ENCODE measurements at places on chromosomes 2 and 18. TPM values are rescaled to one million over a fixed set of nuclear protein-coding genes. Genes with fewer than 3 reads are reported as not detected.
A peak's percentile ranks its signal among the peaks of the same experiment; 100 is the strongest.

- no peak overlapping the region for H3K4me3 ChIP-seq
- H3K4me1 ChIP-seq: no peaks in the 10 kb centered on the region
- no peak overlapping the region for H3K27ac ChIP-seq
- no peaks in the 10 kb centered on the region for H3K27me3 ChIP-seq
Observed at GRCh38 chr2:200613692-200614091, 27.9 kb downstream of the AOX1 start.

Gene CFAP53
- 13.6 TPM for total RNA-seq

Gene PRSS56
- total RNA-seq: not detected

Gene ERCC3
- 178 TPM for total RNA-seq

Gene ICOS
- 0.98 TPM for total RNA-seq

DNA sequence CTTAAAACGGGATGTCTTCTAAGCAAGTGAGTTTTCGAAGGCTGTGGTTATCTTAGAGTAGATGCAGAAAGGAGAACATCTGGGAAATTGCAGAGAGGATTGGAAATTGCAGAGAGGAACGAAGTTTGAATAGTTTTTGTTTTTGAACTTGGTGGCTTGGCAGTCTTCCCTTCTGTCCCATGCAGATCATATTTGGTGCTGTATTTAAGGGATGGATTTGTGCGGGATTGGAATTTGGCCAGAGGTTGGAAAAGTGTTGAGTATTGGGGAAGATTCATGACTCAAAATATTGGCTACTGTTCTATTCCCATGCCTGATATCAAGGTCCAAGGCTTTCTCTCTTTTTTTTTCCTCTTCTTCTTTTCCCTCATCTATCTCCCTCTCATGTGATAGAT, 18.2 kb downstream of the PTPRM start:
- H3K27me3 ChIP-seq: no peaks in the 10 kb centered on the region
- no peak overlapping the region for H3K4me3 ChIP-seq
- no peaks in the 10 kb centered on the region for H3K36me3 ChIP-seq
- peak overlapping the region; percentile 1 for H3K27ac ChIP-seq

DNA sequence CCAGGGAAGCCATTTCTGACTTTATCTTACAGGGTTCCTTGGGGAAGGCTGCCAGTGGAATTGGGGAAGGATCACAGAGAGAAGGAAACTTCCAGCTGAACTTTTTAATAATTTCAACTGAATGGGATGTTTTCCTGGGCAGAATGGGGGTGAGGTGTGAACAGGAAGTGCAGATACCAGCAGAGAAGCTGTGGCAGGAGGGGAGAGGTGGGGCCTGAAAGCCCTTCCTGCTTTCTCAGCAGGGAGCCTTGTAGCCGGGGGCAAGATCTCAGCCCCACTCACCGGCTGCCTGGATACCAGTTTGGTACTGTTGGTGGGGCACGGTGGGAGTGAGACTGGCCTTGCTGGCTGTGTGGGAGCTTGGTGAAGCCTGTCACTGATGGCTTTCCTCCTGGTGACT, 170.5 kb downstream of the ZBTB7C start:
- no peak overlapping the region for H3K4me3 ChIP-seq
- H3K27me3 ChIP-seq: no peaks in the 10 kb centered on the region
- H3K27ac ChIP-seq: no peak overlapping the region

GRCh38 chr2:237691029-237691907, 63.9 kb downstream of the LRRFIP1 start:
- peak overlapping the region; percentile 73 for H3K4me3 ChIP-seq
- H3K4me1 ChIP-seq: peaks cover 84% of the 10 kb centered on the region
- no peaks in the 10 kb centered on the region for H3K27me3 ChIP-seq

DNA sequence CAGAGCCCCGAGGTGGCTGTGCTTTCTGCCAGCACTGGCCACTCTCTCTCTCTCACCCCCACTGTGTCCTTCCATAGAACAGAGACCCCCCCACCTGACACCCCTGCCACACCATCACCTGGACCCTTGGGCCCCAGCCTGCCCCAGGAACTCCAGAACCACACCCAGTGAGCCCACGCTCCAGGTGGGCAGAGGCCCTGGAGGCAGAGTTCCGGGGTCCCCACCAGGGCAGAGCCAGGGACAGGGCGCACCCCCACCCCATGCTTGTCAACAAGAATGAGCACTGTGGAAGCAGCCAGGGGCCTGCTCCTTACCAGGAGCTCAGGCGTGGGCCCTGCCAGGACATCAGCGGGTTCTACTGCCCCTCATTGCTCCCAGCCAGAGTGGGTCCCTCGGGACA, 14.6 kb downstream of the PASK start:
- no peaks in the 10 kb centered on the region for H3K4me1 ChIP-seq
- DNase-seq: no peak
- H3K27me3 ChIP-seq: no peaks in the 10 kb centered on the region
- H3K27ac ChIP-seq: no peak overlapping the region
- H3K4me3 ChIP-seq: no peak overlapping the region

DNA sequence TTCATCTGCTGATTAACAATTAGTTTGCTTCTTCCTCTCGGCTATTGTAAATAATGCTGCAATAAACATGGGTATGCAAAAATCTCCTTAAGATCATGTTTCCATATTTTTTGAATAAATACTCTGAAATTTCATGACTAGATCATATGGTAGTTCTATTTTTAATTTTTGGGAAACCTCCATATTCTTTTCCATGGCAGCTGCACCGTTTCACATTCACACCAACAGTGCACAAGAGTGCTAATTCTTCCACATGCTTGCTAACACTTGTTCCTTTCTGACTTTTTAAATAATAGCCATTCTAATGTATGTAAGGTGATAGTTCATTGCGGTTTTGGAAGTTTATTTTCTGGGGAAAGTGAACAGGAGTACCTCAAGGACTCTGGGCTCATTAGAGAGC, 52.6 kb upstream of the TACR1 start:
- no peaks in the 10 kb centered on the region for H3K36me3 ChIP-seq
- no peaks in the 10 kb centered on the region for H3K27me3 ChIP-seq
- no peak overlapping the region for H3K27ac ChIP-seq
- H3K4me1 ChIP-seq: no peaks in the 10 kb centered on the region
- no peak for DNase-seq
- H3K4me3 ChIP-seq: no peak overlapping the region

GRCh38 chr2:144801766-144802165, 281.8 kb upstream of the ZEB2 start:
- H3K4me1 ChIP-seq: no peaks in the 10 kb centered on the region
- no peak overlapping the region for H3K27ac ChIP-seq
- no peak for DNase-seq
- no peaks in the 10 kb centered on the region for H3K27me3 ChIP-seq
- no peaks in the 10 kb centered on the region for H3K36me3 ChIP-seq

- H3K27me3 ChIP-seq: no peaks in the 10 kb centered on the region
- H3K36me3 ChIP-seq: no peaks in the 10 kb centered on the region
- peaks cover 18% of the 10 kb centered on the region for H3K4me1 ChIP-seq
- H3K27ac ChIP-seq: no peak overlapping the region
Observed at GRCh38 chr2:148658807-148659722, 14.5 kb downstream of the EPC2 start.

GRCh38 chr2:176122683-176123410, at the start of gene HOXD9:
Gene HOXD9, plus strand, starts transcription at chr2:176122719. Its CDS starts 50 bp downstream, at chr2:176122769.
- H3K36me3 ChIP-seq: no peaks in the 10 kb centered on the region
- no peak within 1 kb of the TSS for H3K27ac ChIP-seq
- H3K27me3 ChIP-seq: peaks cover 84% of the 10 kb centered on the region
- peaks cover 13% of the 10 kb centered on the region for H3K4me1 ChIP-seq

GRCh38 chr2:16773080-16773713, 107.6 kb upstream of the CYRIA start:
- no peak overlapping the region for H3K27ac ChIP-seq
- no peak overlapping the region for H3K4me3 ChIP-seq
- H3K27me3 ChIP-seq: no peaks in the 10 kb centered on the region
- no peak for DNase-seq

GRCh38 chr2:170819680-170820664, 3.3 kb downstream of the GAD1 start:
- no peak overlapping the region for H3K27ac ChIP-seq
- DNase-seq: no peak
- H3K36me3 ChIP-seq: no peaks in the 10 kb centered on the region
- H3K27me3 ChIP-seq: peaks cover 2% of the 10 kb centered on the region
- peak overlapping the region; percentile 39 for H3K4me3 ChIP-seq
- H3K4me1 ChIP-seq: peaks cover 79% of the 10 kb centered on the region

- no peaks in the 10 kb centered on the region for H3K27me3 ChIP-seq
- no peak for DNase-seq
- peaks cover 11% of the 10 kb centered on the region for H3K4me1 ChIP-seq
- H3K27ac ChIP-seq: no peak overlapping the region
- no peak overlapping the region for H3K4me3 ChIP-seq
Observed at GRCh38 chr2:215791481-215791937, 221.8 kb downstream of the MREG start.

DNA sequence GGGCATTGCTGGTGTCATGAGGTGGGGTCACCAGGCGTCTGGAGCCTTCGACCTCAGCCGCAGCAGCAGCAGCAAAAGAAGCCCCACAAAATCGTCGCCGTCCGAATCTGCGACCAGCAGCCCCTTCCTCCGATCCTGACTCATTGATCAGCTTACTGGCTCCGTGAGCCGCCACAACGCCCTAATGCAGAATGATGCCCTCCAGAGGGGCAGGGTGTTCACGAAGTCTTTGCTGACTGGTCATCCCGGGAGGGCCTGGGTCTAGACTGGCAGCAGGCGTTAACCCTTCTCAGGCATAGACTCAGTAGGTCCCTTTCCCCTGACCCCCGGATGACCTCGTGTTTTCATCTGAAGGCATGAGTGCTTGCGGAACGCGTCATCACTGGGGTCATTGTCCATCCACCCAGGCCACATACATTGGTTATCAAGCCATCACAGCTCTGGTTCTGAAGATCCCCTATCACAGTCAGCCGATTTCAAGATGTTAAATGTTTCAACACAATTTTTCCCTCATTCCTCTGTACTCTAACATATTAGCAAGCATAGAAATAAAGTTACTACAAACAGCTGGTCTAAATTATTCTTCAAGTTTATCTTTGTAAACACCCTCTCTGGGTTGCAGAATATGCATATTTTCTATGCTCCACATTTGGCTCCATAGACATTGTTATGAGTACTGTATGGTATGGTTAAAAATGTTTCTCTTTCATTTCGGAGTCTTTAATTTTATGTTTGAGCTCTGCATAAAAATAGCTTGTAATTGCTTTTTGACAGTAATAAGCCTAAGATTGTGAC, 83.3 kb upstream of the SALL3 start:
- H3K4me3 ChIP-seq: no peak overlapping the region
- no peaks in the 10 kb centered on the region for H3K36me3 ChIP-seq
- H3K27ac ChIP-seq: no peak overlapping the region

Gene IGFBP5
- total RNA-seq: 237 TPM

Gene GAD1
- 0.29 TPM for total RNA-seq

- H3K4me3 ChIP-seq: no peak overlapping the region
- H3K27ac ChIP-seq: no peak overlapping the region
- no peaks in the 10 kb centered on the region for H3K4me1 ChIP-seq
- no peak for DNase-seq
Observed at GRCh38 chr2:66775730-66776422, 341.0 kb downstream of the MEIS1 start.

- H3K4me3 ChIP-seq: no peak overlapping the region
- no peaks in the 10 kb centered on the region for H3K4me1 ChIP-seq
- DNase-seq: no peak
- H3K27me3 ChIP-seq: no peaks in the 10 kb centered on the region
- H3K27ac ChIP-seq: no peak overlapping the region
- no peaks in the 10 kb centered on the region for H3K36me3 ChIP-seq
Observed at GRCh38 chr18:37845498-37845897, 279.9 kb upstream of the CELF4 start.

DNA sequence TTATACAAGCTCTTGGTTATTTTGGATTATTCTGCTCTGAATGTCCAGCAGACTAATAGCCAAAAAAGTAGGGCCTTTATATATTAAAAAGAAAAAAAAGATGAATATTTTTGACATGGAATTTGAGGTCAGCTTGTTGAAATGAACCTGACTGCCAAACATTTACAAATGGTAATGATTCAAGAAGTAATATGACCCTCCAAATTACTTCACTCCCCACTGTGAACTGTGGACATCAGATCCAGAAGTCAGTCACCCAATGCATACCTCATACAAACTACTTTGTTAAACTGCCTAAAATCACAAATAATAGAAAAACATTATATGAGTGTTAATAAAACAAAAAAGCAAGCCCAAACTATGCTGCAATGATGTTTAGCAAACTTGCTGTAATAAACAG, 10.0 kb downstream of the EPG5 start:
- H3K27me3 ChIP-seq: no peaks in the 10 kb centered on the region
- peaks cover 9% of the 10 kb centered on the region for H3K4me1 ChIP-seq
- peaks cover 32% of the 10 kb centered on the region for H3K36me3 ChIP-seq

Gene FSHR
- not detected for total RNA-seq

Gene MYCN
- total RNA-seq: 0.52 TPM

GRCh38 chr2:127064642-127065250, 42.2 kb downstream of the BIN1 start:
- H3K4me3 ChIP-seq: no peak overlapping the region
- H3K27ac ChIP-seq: peak overlapping the region; percentile 65
- H3K36me3 ChIP-seq: peaks cover 6% of the 10 kb centered on the region
- peak; percentile 92 for DNase-seq
- H3K4me1 ChIP-seq: peaks cover 43% of the 10 kb centered on the region

- no peaks in the 10 kb centered on the region for H3K27me3 ChIP-seq
- no peak overlapping the region for H3K27ac ChIP-seq
- H3K4me3 ChIP-seq: no peak overlapping the region
- H3K4me1 ChIP-seq: peaks cover 11% of the 10 kb centered on the region
Observed at GRCh38 chr2:18829251-18829902, 240.0 kb upstream of the NT5C1B start.

GRCh38 chr18:41073372-41073954, 881.6 kb upstream of the PIK3C3 start:
- no peak overlapping the region for H3K4me3 ChIP-seq
- no peaks in the 10 kb centered on the region for H3K4me1 ChIP-seq
- H3K27me3 ChIP-seq: no peaks in the 10 kb centered on the region
- no peaks in the 10 kb centered on the region for H3K36me3 ChIP-seq

DNA sequence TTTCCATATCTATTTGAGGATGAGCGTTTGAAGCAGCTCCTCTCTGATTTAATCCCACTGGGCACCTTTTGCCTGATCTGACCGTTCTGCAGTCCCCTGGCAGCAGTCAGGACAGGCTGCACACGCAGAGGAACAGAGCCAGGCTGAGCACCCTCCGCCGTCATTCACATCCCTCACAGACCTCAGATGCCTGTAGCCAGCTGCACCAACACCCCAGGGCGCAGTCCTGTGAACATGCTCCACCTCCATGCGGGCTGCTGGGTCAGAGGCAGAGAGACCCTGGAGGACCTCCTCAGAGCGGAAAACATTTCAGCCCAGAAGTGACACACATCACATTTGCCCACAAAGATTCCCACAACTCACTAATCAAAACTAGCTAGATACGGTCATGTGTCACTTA, 146.1 kb downstream of the SEPTIN10 start:
- DNase-seq: no peak
- no peaks in the 10 kb centered on the region for H3K27me3 ChIP-seq
- no peaks in the 10 kb centered on the region for H3K4me1 ChIP-seq
- no peak overlapping the region for H3K4me3 ChIP-seq
